Activated B cell treated with CpG ODN at 0.5 μM for 24 hours (primary cell): ENCODE measurements at places on chromosomes 5 and 9. TPM values are rescaled to one million over a fixed set of nuclear protein-coding genes. Genes with fewer than 3 reads are reported as not detected.

RMRP gene
- 8,247 and 9,516 TPM in 2 replicates for total RNA-seq

FGF1 gene
- not detected in 2 replicates for total RNA-seq

PRRX2 gene
- not detected in 2 replicates for total RNA-seq

TMEM215 gene
- total RNA-seq: not detected in 2 replicates

TMEM171 gene
- total RNA-seq: not detected in 2 replicates

PCDHA9 gene
- total RNA-seq: not detected in 2 replicates

PSMB7 gene
- total RNA-seq: 120 and 140 TPM in 2 replicates

DNA sequence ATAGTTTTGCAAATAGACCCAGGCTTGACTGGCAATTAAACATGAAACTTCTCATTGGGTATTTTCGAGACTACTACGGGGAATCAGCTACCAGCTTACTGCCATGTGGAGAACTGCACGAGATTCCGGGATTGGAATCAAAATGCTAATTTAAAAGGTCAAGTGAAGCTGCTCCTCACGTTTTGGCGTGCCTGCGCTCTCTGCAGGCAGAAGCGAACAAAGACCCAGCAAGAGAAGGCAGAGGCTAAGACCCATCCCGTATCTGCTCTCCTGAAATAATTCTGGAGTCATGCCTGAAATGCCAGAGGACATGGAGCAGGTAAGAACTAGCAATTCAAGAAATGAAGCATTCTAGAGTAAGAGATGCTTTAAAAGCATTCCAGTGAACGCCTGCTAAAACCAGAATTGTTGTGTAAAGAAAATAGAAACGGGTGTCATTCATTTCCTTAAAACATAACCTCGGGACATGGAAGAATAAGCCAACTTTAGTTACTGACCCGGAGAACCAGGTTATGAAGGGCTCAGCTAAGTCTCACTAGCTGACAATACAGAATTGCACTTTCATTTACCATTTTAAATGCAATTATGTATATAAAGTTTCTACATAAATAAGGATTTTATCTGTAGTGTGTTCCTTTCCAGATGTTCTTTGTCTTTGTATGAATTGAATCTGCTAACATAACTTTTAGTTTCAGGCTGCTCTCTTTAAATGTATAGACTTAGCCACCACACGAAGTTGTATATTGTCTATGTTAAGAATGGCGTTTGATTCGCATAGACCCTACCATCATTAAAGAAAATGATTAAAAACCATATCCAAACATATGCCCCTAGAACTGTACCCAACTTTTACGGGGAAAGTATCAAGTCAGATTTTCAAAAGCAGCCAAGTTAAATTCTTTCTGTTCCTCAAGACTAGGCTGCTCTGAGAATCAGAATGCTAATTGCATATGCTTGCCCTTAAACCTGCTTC is 2.0 kb upstream of the MAT2B start:
- DNase-seq: no peak
- H3K36me3 ChIP-seq: peaks cover 19% of the 10 kb centered on the region
- H3K27ac ChIP-seq: peak overlapping the region; percentile 97
- H3K27me3 ChIP-seq: no peaks in the 10 kb centered on the region
- H3K4me3 ChIP-seq: peak overlapping the region; percentile 95

- H3K4me3 ChIP-seq: no peak overlapping the region
- DNase-seq: no peak
- H3K27me3 ChIP-seq: no peaks in the 10 kb centered on the region
- no peaks in the 10 kb centered on the region for H3K36me3 ChIP-seq
Measured at GRCh38 chr9:18675332-18675731, 201.4 kb downstream of the ADAMTSL1 start.

- H3K36me3 ChIP-seq: peaks cover 6% of the 10 kb centered on the region
- H3K4me3 ChIP-seq: no peak overlapping the region
- H3K27me3 ChIP-seq: no peaks in the 10 kb centered on the region
- no peak overlapping the region for H3K27ac ChIP-seq
Measured at GRCh38 chr5:64944868-64945267, 176.1 kb downstream of the CWC27 start.

- H3K27ac ChIP-seq: no peak overlapping the region
- peaks cover 18% of the 10 kb centered on the region for H3K4me1 ChIP-seq
- H3K27me3 ChIP-seq: peaks cover 56% of the 10 kb centered on the region
- no peaks in the 10 kb centered on the region for H3K36me3 ChIP-seq
- no peak for DNase-seq
Measured at GRCh38 chr5:1007221-1007680, 1.4 kb upstream of the NKD2 start.

GRCh38 chr9:127004946-127005769 is 90.6 kb downstream of the RALGPS1 start:
- no peaks in the 10 kb centered on the region for H3K27me3 ChIP-seq
- H3K36me3 ChIP-seq: no peaks in the 10 kb centered on the region
- H3K4me3 ChIP-seq: no peak overlapping the region
- no peak overlapping the region for H3K27ac ChIP-seq
- DNase-seq: no peak

DNA sequence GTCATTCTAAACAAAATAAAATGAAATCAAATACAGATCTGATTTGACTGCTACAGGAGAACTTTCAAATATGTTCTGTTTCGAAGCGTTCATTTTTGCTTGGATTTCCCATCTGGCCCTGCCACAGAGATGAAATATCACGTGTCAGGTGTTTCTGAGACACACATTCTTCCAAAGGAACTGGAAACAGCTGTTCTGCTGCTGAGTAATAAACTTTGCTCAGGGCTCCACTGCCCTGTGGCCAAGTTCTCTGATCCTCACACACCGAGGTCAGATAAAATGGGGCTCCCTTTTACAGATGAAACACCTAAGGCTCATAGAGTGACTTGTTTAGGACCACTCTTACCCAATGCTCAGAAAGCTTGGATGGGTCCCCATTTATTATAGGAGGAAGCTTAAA is 42.5 kb downstream of the FRMPD1 start:
- peaks cover 8% of the 10 kb centered on the region for H3K4me1 ChIP-seq
- DNase-seq: no peak
- peaks cover 15% of the 10 kb centered on the region for H3K27me3 ChIP-seq
- no peak overlapping the region for H3K4me3 ChIP-seq

DNA sequence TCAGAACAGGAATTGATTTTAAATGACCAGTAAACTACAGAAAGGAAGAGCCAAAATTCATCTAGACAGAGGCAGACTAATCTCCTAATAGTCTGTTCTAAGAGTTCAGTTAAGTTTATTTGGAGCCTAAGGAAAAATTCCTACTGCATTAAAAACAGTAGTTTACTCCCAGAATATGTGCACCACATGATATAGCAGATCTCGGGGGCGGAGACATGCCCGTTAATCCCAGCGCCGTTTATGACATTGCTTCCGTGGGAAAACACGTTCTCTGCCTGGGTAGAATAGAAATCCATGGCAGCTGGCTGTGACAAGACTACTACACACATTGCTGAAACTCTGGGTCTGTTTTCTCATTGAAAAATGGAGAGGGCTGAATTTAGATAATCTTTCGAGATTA is 11.4 kb downstream of the HABP4 start:
- DNase-seq: no peak
- no peaks in the 10 kb centered on the region for H3K4me1 ChIP-seq
- H3K27ac ChIP-seq: no peak overlapping the region
- H3K4me3 ChIP-seq: no peak overlapping the region

DNA sequence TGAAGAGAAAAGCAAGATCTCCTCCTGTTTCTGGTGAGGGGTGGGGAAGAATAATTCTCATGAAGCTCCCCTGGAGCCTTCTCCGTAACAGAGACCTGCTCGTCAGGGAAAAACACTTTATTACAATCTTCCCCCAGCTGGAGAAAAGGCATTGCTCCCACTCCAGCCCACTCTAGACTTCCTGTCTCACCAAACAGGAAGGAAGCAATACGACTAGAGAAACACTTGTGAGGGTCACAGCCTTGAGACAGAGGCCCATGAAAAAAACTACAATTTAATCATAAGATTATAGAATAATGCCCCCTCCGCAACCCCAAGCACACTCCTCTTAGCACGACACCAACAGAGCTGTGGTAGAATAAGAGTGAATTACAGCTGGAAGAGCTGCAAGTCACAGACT is 197.2 kb upstream of the S1PR3 start:
- no peak for DNase-seq
- no peak overlapping the region for H3K4me3 ChIP-seq
- H3K27me3 ChIP-seq: no peaks in the 10 kb centered on the region
- no peaks in the 10 kb centered on the region for H3K36me3 ChIP-seq
- H3K27ac ChIP-seq: no peak overlapping the region

GRCh38 chr5:68861099-68861498 is 232.7 kb upstream of the SLC30A5 start:
- DNase-seq: no peak
- no peak overlapping the region for H3K27ac ChIP-seq
- peaks cover 18% of the 10 kb centered on the region for H3K27me3 ChIP-seq

DNA sequence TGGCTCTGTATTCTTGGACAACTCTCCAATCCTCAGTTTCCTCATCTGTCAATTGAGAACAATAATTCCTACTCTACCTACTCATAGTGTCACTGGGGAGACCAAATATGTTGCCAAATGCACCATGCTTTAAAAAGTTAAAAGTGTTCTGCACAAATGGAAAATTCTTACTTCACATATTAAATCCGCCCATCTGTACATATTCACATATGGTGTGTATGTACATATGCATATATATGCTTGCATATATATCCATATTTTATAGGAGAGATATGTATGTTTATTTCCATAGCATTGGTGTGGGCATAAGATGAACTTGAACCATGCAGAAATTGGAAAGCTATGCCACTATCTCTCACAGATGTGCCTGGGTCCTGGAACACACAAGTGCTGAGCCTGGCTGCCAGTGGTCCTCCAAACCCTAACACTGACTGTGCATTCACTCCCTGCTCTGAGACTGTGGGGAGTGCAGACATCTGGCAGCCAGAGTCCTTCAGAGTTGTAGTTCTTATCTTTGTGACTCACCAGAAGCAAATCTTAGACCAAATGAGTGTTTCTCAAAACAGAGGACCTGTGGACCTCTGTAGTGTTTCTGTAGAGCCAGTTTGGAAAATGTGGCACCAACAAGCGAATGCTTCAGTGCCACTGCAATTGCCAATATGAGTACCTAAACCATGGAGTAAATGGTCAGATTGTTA is 168.7 kb downstream of the GRIA1 start:
- no peaks in the 10 kb centered on the region for H3K27me3 ChIP-seq
- H3K4me3 ChIP-seq: no peak overlapping the region
- no peak for DNase-seq
- H3K4me1 ChIP-seq: no peaks in the 10 kb centered on the region
- H3K27ac ChIP-seq: no peak overlapping the region
